ENCODE measurements at places on chromosomes 2 and 18.

DNA sequence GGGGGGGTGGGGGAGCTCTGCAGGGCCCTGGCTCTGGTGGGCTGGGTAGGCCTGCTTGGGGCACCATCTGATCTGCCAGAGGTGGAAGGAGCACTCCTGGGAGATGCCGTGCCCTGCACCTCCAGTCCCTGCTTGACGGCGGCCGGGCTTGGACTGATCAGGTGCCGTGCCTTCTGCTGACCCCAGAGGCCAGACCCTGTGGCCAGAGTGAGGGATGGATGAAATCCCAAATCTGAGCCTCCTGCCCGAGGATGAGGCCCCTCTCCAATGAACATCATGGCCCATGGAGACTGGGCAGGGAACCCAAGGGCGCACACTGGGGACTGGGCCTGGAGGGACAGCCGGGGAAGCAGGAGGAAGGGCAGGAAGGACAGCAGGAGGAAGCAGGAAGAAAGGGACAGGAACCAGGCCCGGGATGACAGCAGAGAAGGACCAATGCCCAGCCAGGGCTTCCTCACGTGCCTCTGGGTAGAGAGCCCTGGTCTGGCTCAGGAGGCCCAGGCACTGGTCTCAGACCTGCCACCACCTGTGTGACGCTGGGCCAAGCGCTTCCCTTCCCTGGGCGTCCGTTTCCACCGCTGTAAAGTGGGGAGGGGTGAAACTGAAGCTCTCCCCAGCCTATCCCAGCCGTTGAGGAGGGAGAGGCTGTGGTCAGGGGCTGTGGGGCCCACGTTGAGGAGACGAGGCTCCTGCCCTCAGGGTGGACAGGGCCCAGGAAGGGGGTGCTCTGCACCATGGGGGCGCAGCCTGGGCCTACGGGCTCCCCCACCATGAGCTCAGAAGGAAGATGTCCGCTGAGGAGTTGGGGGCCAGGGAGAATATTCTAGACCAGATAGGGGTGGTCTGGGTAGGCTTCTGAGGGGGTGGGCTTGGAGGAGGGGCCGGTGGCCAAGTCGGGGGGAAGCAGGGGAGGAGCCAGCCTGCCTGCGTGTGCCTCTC, 1.0 kb upstream of the GPR35 start:
- no peak for DNase-seq

DNA sequence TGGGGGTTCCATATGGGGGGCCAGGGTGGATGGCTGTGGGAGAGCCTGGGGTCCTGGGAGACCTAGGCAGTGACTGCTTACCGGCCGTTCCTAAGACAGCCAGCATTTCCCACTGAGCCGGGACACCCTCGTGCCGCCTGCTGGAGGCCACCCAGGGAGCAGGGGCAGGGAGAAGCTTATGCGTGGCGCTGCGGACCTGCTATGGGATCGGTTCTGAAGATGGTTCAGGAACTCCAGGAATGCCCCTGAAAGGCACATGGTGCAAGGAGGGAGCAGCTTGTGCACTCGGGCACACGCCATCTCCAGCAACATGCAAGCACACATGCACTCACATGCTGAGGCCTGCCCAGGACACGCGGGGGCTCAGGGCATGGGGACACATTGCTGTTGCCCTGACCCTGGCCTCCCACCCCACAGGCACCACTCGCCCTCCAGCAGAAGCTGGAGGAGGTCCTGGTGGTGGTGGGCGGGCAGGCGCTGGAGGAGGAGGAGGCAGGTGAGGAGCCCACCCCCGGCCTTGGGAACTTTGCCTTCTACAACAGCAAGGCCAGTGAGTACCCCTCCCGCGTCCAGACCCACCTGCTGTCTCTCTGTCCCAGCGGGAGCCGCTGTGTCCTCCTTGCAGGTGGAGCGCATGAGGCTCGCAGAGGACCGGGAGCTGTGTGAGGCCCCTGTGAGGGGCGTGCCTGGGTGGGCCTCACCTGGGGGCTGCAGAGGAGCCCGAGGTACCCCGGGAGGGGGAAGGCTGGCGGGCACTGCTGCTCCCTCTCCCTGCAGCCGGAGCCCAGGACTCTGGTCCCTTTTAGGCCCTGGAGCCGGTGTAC, 4.1 kb downstream of the KLHL30 start:
- no peak for DNase-seq

- no peak for DNase-seq
Observed at GRCh38 chr2:23480957-23481797, 96.2 kb downstream of the KLHL29 start.

GRCh38 chr2:232026910-232027309, 65.4 kb downstream of the DIS3L2 start:
- no peak for DNase-seq

GRCh38 chr2:143426296-143426695, 297.1 kb downstream of the ARHGAP15 start:
- DNase-seq, result no peak

GRCh38 chr18:39713961-39714360, 2148.4 kb upstream of the CELF4 start:
- DNase-seq, result no peak

DNA sequence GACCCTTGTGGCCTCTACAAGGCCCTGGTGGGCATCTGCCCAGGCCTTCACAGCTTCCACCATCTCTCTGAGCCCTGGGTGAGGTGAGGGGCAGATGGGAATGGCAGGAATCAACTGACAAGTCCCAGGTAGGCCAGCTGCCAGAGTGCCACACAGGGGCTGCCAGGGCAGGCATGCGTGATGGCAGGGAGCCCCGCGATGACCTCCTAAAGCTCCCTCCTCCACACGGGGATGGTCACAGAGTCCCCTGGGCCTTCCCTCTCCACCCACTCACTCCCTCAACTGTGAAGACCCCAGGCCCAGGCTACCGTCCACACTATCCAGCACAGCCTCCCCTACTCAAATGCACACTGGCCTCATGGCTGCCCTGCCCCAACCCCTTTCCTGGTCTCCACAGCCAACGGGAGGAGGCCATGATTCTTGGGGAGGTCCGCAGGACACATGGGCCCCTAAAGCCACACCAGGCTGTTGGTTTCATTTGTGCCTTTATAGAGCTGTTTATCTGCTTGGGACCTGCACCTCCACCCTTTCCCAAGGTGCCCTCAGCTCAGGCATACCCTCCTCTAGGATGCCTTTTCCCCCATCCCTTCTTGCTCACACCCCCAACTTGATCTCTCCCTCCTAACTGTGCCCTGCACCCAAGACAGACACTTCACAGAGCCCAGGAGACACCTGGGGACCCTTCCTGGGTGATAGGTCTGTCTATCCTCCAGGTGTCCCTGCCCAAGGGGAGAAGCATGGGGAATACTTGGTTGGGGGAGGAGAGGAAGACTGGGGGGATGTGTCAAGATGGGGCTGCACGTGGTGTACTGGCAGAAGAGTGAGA, 2.0 kb downstream of the PROC start:
- DNase-seq, result no peak

- no peak for DNase-seq
Observed at GRCh38 chr2:121925466-121925865, 170.0 kb downstream of the TSN start.

GRCh38 chr2:120231564-120231973, 8.4 kb upstream of the TMEM185B start:
- DNase-seq, result no peak

- no peak for DNase-seq
Observed at GRCh38 chr2:162574615-162575452, 230.9 kb downstream of the GCA start.

DNA sequence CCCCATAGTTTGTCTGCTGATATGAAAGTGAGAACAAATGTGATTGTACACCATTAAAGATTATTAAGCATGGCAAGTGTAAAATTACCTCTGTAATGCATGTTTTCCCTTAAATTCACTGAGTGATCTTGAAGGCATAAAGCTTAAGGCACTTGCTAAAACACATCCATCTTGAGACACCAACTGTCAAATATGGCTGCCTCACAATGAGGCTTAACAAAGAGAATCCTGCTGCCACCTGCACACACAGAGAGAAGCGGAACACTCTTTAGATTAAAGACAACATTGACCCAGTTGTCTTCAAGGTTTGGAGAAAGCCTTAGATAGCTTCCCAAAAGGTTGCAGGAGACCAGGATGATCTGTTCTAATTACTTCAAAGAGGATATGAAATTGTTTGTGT, 803.6 kb upstream of the GYPC start:
- DNase-seq, result no peak

DNA sequence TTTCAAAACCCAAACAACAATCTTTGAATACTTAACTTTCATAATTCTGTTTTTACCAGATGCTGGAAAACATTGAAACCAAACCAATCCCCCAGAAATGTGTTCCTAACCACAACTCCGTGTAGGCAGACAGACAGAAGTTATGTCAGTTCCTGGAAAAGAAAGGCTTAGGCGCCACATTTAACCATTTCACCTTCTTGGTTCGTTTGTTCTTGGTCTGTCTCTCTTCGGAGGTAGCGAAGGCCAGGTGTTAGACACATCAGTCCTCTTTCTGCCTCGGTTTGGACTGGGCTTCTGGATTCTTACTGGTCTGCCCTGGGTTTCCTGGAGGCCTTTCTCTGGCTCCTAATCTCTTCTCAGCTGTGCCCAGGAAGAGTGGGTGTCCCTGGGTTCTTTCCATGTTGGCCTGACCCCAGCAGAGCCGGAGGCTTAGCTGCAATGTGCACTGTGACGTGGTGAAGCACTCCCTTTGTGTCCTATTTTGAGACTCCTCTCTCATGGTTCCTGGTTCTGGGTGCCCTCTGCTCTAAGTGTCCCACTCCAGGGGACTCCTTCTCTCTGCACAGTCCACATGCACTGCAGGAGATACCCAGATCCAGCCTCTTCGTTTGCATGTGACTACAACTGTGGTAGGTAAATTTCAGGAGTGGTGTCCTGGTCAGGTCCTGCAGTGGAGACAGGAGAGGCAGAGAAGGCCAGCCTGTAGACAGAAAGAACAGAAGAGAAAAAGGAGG, 23.1 kb upstream of the RAB31 start:
- no peak for DNase-seq

DNA sequence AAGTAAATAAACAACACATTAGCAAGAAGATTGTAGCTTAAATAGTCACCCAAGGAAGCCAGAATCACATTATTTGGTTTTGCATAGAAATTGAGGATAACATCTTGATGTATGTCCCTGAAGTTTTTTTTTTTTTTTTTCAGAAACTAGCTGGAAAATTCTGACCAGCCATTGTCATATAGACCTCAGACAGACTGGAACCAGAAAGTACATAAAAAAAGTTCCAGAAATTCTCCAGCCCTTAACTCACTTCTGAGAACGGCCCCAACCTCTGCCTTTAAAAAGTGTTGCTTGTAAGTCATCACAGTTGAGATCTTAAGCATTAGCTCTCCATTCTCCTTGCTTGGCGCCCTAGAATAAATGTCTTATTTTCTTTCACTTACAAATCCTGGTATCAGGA, 350.5 kb downstream of the CCDC85A start:
- no peak for DNase-seq

DNA sequence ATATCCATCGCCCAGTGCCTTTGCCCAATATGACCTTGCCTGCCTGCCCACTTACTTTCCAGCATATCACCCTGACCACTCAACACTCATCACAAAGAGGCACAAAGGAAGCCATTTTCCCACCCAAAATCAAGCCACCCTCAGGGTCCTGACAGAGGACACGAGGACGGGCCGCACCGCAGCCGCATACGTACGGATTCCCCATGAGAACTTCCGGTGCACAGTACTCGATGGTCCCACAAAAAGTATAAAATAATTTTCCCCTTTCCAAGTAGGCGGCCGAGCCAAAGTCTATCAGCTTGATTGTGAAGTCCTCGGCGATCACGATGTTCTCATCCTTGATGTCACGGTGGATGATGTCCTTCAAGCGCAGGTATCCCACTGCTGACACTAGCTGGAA, 10.0 kb upstream of the MTERF4 start:
- no peak for DNase-seq

DNA sequence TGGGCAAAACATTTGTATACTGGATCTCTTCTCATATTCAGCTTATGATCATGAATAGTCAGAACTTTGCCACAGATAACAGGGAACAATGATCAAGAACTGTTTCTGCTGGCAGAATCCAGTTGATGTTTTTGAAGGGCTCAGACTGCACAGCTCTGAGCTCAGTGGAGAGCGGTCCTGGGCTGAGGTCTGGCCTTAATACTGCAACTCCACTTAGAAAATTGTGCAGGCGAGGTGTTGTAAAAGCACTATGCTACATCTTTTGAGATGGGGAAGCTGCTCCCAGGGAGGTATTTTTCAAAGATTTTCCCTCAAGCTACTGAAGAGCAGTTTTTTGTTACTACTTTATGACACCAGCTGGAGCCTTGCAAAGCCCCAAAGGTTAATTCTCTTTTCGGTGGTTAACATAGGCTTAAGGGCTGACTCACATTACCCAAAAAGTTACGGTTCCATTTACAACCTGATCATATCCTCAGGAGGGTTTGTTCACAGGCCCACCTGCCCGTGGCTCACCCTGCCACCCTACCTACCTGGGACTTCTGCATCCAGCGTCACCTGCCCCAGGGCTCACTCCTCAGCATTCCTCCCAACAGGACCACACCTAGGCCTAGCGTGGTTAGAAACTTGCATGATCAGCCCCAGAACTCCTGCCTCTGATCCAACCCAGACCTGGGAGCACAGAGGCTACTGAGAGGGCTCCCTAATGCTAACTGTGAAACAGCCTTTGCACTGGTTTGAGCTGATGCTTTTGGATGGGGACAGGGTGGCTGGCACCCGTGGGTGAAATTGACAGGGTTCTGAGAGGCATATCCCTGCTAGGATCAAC, 114.4 kb downstream of the NCK2 start:
- DNase-seq, result no peak

DNA sequence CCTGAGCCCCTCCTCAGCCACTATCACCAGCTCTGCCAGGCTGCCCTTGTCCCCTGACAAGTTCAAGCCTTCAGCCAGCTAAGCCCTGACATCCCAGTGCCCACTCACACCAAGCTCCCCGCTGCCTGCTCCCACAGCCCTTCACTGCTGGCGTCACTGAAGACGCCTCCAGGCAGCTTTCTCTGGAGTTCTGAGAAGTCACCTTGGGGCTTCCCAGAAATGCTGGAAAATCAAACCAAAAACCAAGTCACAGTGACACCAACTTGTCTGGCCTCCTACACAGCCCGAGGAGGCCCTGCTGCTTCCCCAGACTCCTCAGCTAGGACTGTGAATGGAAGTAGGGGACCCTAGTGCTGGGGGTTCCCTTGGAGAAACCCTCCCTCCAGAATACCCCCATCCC, 2.2 kb upstream of the TNS1 start:
- DNase-seq, result no peak

DNA sequence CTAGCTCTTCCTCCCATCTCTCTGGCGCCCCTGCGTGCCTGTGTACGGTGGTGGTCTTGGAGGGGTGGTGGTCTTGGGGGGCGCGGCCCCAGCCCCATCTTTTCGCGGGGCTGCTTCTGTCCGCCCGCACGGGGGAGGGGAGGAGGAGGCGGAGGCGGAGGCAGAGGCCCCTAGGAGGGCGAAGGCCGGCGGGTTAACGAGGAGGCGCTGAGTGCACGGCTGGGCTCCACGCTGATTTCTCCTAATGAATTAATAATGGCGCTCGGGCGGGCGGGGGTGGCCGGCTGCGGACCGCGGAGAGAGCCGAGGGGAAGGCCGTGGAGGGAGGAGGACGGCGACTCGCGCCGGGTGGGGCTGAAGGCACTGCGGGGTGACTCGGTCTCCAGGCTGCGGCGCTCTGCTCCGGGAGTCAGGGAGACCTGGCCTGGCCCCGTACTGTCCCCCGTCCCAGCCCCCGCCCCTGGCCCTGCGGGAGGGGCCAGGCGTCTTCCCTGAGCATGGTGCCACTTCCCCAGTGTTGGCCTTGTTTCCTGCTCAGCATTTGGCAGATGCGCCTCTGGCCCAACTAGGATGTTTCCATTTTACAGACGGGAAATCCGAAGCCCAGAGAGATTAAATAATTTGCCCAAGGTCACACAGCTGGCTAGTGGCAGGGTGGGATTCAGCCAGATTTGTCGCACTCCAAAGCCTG, 6.0 kb downstream of the GAREM2 start:
- DNase-seq, result no peak

All from common myeloid progenitor, CD34-positive (primary cell).